Cerebellum (tissue), 4 donors: ENCODE measurements at places on chromosomes 4 and X.

DNA sequence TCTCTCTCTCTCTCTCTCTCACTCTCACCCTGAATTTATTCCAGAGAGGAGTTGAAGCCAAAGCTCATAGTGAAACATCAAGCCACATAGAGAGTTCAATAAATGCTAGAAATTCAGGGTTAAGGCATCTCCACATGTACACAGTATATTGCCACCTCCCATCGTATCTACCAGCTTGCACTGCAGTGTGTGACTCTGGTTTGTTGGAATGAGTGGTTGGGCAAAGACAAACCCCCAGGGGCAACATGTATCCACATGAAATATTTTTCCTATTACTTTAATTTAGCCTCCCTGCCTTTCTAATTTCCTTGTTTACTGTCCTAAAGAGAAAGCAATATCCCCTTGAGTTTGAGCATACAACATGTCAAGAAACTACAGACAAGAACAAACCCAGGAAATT, 247.3 kb downstream of the SPATA18 start:
- DNase-seq = no peak

DNA sequence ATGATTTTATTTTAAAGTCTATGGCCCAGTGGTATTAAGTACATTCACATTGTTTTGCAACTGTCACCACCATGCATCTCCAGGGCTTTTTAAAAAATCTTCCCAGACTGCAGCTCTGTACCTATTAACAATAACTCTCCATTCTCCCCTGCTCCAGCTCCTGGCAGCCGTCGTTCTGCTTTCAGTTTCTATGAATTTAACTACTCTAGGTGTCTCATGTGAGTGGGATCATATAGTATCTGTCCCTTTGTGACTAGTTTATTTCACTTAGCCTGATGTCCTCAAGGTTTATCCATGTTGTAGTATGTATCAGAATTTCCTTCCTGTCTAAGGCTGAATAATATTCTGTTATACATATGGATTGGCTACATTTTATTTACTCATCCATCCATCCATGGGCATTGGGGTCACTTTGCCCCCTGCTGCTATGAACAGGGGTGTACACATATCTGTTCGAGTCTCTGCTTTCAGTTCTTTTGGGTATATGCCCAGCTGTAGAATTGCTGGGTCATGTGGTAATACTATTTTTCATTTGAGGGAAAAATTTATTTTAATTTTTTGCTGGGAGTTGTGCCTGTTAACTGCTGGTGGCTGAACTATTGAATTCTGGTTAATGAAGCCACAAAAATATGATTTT, 131.3 kb downstream of the ARHGAP10 start:
- DNase-seq = no peak

- no peak for DNase-seq
Observed at GRCh38 chr4:19725130-19725529, 526.6 kb upstream of the SLIT2 start.

GRCh38 chrX:54920610-54921426, at the start of gene TRO:
TSS of gene TRO (plus strand) at chrX:54920824. CDS start at chrX:54922247, 1,423 bp downstream.
- peak; percentile 17 for DNase-seq

DNA sequence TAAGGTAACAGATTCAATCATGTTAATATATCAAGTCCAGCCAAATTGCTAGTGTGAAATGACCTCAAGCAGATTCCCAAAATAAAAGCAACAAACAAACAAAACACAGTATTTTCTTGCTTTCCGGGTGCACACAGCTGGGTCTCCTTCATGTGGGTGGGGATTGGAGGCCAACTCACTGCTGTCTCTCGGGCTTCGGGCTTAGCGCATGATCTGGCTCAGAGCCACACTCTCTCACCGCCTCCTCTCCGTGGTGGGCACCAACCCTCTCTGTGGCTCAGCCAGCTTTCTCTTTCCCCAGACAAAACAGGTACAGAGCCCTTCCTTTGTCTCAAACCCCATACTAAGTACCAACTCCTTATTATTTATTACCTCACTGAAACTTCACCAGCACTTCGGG, 2.9 kb upstream of the REELD1 start:
- no peak for DNase-seq

- no peak for DNase-seq
Observed at GRCh38 chr4:112485930-112486329, 30.1 kb downstream of the NEUROG2 start.

- DNase-seq = no peak
Observed at GRCh38 chr4:47839259-47839658, 1.4 kb upstream of the CORIN start.

GRCh38 chrX:111009256-111009655, 86.7 kb upstream of the PAK3 start:
- DNase-seq = no peak

- DNase-seq = no peak
Observed at GRCh38 chr4:112889199-112889598, 160.3 kb upstream of the ANK2 start.

GRCh38 chr4:140012688-140013486, 141.1 kb downstream of the MAML3 start:
- DNase-seq = no peak

DNA sequence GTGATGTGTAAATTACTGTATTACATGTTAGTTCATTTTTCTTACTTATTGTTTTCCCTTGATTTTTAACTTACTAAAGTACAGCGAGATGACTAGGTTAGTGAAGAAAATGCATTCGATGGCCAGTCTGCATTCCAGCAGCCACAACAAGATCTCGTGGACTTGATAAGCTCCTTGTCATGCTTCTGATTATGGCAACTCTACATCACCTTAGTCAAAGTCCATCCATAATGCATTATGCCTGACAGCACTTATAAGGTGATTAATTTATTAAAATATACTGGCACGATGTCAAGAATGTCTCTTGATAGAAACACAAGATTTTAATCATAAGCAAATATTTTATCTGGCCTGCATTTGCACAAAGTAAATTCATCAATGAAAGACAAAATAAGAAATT, 109.9 kb upstream of the NAP1L5 start:
- no peak for DNase-seq

DNA sequence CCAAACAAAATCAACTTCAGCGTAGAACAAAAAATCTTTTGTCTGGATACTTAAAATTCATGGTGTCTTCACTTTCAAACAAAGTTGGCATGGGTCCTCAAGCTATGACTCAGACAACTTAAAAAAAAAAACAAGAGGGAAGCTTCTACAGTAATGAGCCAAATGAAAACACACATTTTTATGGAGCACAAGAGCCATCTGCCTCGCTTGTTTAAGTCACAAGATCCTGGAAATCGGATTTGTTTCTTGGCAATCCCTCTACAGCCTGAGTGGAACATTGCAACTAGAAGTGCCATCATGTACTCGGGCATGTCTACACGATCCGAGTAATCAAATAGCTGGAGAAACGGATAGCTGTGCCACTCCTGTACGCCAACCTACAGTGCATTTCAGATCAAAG, 22.6 kb downstream of the LAMP2 start:
- no peak for DNase-seq

GRCh38 chrX:153901753-153902140, 2.7 kb upstream of the AVPR2 start:
- DNase-seq = peak; percentile 41

- DNase-seq = no peak
Observed at GRCh38 chr4:181956512-181956911, 286.7 kb upstream of the TENM3 start.

DNA sequence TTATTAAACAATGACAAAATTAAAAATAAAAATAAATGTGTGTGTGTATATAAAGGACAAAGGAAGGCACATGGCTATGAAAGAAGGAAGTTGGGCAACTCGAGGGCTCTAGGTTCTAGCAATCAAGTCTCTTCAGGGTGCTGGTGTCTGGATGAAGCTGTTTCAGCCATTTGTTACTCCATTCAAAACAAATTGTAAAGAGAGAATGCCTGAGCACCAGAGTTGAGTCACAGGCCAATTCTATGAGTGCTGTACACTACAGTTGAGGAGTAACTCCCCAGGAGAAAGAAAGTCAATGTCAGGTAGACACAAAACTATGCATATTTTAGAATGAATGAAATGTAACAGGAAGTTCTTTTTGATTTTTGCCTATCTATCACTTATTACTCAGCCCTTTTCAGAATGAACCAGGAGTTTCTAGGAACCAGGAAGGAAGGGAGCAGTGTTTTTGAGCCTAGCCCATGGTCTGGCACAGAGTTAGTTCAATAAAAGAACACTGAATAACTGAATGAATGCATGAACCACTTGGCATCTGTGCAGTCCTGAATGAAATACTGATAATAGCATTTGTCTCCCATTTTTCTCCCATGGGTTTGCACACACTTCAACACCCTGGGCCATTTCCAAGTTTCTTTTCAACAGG, 151.7 kb upstream of the CPEB2 start:
- DNase-seq = no peak

GRCh38 chrX:6852869-6853268, 294.6 kb upstream of the STS start:
- no peak for DNase-seq

GRCh38 chr4:176653401-176654220, 139.1 kb downstream of the VEGFC start:
- no peak for DNase-seq

- peak; percentile 3 for DNase-seq
Observed at GRCh38 chrX:39497702-39498265, 600.0 kb downstream of the BCOR start.

GRCh38 chr4:73732759-73733431, 7.5 kb upstream of the CXCL8 start:
- DNase-seq = no peak

GRCh38 chr4:156638925-156639605, 332.5 kb downstream of the PDGFC start:
- DNase-seq = no peak

DNA sequence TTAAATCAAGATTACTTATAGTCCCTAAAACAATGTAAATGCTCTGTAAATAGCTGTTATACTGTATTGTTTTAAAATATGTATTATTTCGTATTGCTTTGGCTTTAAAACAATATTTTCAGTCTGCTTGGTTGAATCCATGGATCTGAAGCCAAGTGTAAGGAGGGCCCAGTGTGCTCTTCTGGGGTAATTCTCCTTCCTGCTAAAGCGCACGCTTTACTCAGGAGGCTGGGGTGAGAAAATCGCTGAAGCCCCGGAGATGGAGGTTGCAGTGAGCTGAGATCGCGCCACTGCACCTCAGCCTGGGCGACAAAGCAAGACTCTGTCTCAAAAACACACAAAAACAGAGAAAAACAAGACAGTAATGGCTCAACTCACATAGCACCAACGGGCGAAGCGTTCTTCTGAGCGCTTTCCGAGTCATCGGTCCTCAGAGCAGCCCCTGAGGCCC, 391 bp upstream of the IDUA start:
- DNase-seq = no peak

DNA sequence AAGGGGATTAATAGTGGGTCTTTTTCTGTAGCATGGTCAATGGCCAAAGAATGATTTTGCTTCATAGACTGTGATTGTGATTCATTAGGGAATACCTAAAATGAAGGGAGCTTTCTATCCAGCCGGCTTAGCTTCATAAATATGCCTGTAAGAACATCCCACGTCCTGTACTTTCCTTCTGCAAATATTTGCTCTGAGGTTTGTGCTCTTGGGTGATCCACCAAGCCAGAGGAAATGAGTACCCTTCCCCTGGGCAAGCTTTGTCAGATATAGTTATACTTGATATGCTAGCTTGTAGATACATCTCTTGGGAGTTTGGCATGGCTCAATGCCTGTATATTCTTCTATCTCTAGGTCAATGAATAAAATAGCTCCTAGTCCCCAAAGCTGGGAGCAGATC, 28.2 kb upstream of the SPARCL1 start:
- no peak for DNase-seq

GRCh38 chrX:39752815-39753214, 344.9 kb downstream of the BCOR start:
- peak; percentile 60 for DNase-seq

GRCh38 chr4:182583703-182584415, 333.3 kb downstream of the DCTD start:
- no peak for DNase-seq

DNA sequence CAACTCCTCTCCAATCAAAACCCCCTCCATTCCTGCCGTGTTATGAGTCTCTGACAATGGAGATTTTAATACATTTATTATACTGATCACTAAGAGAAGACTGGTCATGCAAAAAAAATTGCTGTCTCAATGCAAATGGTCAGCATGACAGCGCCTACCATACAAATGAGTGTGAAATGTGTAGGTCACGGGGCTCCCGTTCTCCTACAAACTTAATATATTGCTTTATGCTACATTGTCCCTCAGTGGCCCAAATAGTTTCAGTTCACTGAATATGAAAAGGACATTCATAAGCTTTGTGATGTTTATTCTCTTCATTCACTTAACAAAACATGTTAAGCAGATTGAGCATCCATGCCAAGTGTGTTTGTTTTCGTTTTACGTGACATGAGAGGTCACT, 116.1 kb downstream of the SPANXN3 start:
- no peak for DNase-seq

DNA sequence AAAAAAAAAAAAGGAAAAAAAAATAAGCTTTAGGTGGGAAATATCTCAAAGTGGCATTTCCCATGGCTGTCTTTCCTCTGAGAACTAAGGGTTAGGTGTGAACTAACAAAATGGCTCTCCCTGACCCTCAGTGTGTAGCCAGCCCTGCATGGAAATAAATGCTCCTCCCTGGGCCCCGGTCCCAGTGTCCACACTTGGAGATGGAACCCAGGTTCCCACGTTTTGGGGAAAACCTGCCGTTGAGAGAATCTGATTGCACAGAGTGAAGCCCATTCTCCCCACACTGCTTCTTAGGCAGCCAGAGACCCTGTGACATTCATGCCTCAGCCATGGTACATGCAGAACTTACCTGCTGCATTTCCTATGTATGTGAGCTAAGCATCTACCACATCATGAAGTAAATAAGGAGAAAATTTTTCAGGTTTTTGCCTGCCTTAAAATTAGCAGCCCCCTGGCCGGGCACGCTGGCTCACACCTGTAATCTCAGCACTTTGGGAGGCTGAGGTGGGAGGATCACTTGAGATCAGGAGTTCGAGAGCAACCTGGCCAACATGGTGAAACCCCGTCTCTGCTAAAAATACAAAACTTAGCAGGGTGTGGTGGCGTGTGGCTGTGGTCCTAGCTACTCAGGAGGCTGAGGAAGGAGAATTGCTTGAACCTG, 34.5 kb downstream of the HTT-AS start:
- no peak for DNase-seq

- DNase-seq = no peak
Observed at GRCh38 chrX:46666831-46667230, 92.1 kb downstream of the SLC9A7 start.

GRCh38 chrX:80266979-80267378, 153.3 kb upstream of the TENT5D start:
- DNase-seq = no peak

- no peak for DNase-seq
Observed at GRCh38 chrX:129831091-129831885, 12.4 kb downstream of the ZDHHC9 start.

DNA sequence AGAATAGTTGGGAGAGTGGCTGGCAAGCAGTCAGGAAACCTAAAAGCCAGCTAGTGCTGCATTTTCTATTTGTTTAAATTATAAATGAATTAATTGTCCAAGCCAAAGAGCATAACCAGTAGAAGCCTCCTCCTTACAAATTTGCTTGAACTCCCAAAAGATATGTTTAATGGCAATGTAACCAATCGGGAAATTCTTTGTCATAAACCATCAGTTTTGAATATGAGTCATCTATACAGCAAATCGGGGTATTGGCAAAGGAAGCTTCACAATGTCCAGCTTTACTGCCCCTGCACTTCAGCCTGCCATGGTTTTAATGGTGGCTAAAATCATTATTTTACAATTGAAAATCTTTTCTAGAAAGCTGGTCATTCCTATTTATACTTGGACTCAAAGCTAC, 216.6 kb downstream of the SHROOM3 start:
- no peak for DNase-seq

GRCh38 chr4:32025851-32026459, 1305.8 kb downstream of the PCDH7 start:
- no peak for DNase-seq
